ENCODE measurements at places on chromosomes 11 and 22.

DNA sequence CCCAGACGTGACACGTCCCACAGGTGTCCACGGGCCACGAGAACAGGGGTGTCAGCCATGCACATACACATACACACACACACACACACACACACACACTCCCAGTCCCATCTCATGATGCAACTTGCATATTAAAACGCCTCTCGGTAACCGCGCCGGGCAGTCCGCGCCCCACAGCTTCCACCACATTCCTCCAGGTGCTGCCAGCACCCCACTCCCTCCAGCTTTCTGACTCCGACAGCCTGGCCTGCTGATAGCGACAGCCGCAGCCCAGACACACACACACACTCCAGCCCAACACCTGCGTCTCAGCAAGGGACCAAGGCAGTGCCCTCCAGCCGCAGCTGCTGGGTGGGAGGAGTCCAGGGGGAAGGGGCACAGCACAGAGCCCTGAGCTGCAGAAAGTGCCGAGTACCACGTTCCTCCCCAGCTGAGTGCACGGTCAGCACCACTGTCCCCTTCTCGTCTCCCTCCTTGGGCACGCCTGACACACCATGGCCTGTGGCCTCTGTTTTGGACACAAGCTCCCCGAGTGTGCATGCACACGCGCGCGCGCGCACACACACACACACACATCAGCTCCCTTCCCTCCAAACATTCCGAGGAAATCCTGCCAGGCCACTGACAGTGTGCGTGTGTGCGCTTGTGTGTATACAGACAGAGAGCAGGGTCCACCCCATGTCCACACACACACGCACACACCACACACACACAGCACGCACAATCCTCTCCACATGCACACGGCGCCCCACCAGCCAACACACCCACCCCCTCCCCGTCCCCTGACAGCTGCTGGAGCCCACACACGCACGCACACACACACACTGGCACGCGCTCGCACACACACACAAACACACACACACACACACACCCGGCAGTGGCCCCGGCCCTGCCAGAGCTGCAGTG, 1.2 kb downstream of the ELFN2 start:
- no peak for DNase-seq

GRCh38 chr22:31836010-31836409, 82.2 kb downstream of the DEPDC5 start:
- DNase-seq: no peak

GRCh38 chr11:98107736-98108135, 913.0 kb upstream of the CNTN5 start:
- no peak for DNase-seq

- no peak for DNase-seq
These were observed 7.9 kb downstream of the SEC14L4 start for GRCh38 chr22:30497466-30498150.

DNA sequence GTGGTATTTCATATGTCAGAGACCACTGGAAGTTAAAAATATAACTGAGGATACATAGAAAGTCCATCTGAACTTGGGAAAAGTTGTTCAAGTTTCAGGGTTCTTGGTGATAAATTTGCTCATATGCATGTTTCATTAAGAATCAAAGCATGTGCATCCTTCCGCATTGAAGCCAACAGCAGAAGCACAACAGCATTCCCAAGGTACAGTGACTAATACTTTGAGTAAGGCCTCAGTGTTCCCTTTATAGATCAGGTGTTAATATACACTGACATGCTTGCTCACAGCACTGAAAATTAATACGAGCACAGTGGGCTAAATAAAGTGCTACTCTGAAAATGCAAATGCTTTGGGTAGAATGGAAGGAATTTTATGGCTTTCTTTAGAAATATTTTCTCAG, 691.1 kb downstream of the METTL15 start:
- DNase-seq: no peak

Measured in Right ventricle myocardium inferior (tissue), 1 donor.